ENCODE measurements at places on chromosomes 7 and 10. TPM values are rescaled to one million over a fixed set of nuclear protein-coding genes. Genes with fewer than 3 reads are reported as not detected.
A peak's percentile ranks its signal among the peaks of the same experiment; 100 is the strongest.

DNA sequence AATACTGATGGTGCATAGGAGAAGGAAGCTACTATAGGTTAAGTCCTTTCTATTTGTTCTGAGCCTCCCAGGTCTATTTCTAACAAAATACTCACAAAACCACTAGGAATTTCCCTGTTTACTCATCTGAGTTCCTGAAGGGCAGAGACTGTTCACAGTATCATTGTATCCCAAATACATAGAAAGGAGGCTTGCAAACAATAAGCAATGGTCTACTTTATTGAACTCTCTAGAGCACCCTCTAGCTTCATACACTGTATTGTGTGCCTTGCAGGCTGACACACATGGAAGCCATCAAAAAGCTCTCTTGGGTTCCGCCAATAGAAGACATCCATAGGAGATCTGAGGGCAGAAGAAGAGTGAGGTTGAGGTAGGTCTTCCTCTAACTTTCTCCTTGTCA lies 826.1 kb downstream of the GRM8 start:
- no peak for DNase-seq

Gene PTN
- 14.3 TPM for total RNA-seq

Gene PNLIP
- not detected for total RNA-seq

DNA sequence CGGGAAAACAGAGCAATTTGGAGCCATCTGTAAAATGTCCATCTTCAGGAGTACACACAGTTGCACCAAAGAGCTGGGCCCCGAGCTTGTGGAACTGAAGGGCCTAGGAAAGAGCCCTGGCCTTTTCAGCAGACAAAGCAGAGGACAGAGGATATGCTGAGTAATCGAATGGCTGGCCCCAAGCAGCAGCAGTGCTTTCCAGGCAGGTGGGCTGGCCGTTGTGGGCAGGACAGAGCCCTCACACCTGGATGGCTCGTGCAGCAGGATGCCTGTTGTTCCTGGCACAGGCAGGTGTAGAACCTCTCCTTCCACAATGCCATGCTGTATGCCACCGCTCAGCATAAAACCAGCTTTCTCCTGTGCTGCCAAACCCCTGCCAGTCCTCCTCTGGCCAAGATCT lies 32.5 kb upstream of the TNS3 start:
- DNase-seq: no peak

DNA sequence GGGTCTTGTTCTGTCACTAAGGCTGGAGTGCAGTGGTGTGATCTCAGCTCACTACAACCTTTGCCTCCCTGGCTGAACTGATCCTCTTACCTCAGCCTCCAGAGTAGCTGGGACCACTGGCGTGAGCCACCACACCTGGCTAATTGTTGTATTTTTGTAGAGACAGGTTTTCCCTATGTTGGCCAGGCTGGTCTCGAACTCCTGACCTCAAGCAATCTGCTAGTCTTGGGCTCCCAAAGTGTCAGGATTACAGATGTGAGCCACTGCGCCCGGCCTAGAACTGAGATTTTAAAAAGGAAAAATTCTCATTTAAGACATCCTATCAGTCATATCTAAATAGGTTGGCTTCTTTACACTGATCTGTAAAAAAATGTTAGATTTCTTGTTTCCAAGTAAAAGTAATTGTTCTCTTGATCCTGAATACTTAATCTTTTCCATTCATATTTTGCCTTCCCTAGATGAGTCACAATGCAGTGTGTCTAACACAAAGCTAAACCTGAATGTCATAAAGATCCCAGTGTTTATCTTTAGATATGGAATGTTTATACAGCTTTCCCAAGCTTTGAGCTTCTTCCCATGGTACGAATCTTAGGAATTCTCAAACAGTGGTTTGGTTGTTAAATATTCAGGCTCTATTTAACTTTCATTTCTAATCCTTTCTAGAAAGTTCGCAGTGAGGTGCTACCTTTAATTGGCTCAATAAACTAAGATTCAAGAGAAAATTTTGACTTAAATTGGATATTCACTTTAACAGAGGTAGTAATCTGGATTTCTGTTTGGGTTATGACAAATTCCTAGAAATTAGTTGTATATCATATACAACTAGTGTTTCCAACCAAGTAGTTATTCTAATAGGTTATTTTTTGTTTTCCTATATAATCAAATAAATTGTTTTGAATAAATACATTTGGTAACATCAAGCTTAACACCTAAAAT lies 12.1 kb upstream of the LAMB1 start:
- no peak for DNase-seq

- DNase-seq: no peak
Observed at GRCh38 chr10:73478636-73479035, 17.2 kb downstream of the PPP3CB start.

GRCh38 chr7:155468785-155469148 lies 10.8 kb downstream of the EN2 start:
- no peak for DNase-seq

Gene HIPK2
- 103 TPM for total RNA-seq

Gene FGFBP3
- total RNA-seq: 0.27 TPM

DNA sequence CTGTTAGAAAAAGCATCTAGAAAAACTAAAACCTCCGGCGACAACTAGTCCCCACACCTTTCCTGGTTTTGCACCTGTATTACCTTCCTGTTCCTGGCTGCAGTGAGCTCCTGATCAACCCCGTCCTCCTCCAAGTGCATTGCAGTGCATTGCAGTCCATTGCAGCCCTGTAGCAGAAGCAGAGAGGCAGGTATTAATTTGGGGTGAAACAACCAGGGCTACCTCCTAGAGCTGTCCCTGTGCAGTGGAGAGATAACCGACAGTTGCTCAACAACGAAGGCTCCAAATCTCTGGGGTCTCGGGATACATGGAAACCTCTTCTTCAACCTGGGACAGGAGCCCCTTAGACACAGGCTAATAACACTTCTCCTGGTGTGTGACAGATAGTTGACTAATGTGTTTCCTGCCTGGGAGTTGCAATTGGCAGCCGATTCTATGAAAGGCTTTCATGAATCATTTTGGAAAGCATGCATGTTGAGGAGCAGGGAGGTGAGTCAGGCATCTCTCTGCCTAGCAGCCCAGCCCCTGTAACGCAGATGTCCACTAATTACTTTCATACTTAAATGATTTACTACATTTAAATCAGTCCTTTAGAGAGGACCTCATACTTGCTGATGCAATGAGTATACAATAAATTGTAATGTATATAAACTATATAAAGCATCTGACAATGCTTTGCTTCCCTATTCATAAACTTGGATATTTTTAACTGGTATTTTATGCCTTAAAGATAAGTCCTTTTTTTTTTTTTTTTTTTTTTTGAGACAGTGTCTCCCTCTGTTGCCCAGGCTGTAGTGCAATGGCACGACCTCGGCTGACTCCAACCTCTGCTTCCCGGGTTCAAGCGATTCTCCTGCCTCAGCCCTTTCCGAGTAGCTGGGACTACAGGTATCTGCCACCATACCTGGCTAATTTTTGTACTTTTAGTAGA lies 59.0 kb downstream of the PRR15 start:
- DNase-seq: no peak

- DNase-seq: no peak
Observed at GRCh38 chr10:27998954-27999275, at the start of gene ODAD2. Gene ODAD2 (minus strand): TSS chr10:27999079. CDS start chr10:27995142, 3,937 bp downstream.

Gene DLX5
- total RNA-seq: not detected

DNA sequence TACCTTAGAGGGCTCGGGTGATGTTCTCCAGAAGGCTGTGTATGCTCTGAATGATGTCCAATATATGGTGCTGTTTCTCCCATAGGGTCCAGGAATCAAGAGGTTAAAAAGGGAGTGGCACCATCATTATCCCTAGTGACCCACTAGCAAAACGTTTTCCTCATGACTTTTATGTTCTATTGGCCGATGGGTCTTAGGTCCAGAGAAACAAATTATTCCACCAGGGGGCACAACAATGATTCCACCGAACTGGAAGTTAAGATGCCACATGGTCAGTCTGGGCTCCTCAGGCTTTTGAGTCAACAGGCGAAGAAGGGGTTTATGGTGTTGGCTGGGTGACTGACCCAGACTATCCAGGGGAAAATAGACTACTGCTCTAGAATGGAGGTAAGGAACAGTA lies 256.1 kb downstream of the COBL start:
- DNase-seq: no peak

DNA sequence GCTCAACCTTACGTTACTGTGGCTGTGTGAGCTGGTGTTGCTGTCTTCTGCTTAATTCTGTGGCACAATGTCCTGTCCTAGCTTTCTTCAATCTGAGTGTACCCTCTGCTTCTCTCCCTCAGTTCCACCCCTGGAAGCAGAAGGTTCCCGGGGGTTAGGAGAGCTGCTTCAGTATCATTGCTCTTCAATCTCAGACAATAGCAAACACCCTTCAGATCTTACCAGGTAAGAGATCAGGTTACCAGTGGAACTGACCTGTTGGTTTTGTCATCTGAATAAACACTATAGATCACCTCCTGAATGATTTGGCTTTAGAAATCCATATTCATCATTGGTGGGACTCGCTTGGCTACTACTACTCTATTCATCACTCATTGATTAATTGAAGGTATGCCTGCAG lies 48.4 kb downstream of the DNAJB9 start:
- DNase-seq: no peak

Gene UNCX
- not detected for total RNA-seq

DNA sequence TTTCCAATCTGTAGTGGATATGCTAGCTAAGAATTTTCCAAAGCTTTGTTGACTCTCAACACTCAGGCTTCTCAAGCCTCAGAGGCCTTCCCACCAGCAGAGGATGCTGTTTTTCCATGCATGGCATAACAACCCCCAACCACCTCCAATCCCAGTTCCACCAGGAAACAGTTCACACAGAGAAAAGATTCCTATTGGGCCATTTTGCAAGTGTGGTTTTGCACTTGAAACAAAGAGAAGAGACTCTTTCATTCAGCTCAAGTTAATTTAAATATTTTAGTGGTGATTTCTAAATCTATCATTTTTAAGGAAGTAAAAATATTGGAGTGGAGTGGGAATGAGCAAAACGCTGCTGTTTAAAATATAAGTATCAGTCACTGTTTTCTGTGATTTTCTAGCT lies 105.6 kb upstream of the COL1A2 start:
- peak; percentile 42 for DNase-seq

GRCh38 chr7:137810248-137810647 lies 36.5 kb downstream of the DGKI start:
- DNase-seq: no peak

Gene PSD
- total RNA-seq: 0.50 TPM

Gene CTAGE15
- 0.15 TPM for total RNA-seq

DNA sequence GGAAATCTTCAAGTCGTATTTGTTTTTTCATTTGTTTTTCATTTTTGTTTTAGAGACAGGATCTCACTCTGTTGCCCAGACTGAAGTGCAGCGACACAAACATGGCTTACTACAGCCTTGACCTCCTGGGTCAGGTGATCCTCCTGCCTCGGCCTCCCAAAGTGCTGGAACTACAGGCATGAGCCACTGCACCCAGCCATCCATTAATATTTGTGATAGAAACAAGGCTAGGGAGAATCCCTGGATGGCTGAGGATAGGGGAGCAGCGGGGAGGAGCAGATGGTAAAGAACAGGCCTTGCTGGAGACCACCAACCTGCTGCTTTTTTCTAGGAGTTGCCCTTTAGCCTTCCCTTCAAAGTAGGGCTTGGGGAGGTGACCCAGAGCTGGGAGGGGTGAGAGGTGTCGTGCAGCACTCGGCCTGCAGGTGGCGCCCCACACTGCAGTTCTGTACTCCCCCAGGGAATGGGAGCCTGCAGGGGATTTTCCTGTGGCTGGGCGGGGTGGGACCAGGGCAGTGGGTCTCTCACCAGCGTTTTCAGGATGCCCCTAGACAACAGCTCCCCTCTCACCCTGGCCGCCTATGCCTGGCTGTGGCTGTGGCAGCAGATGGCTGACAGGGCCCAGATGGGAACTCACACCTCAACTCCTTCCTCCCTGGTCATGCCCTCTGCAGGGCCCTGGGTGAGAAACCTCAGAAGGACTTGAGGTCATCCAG lies 12.6 kb upstream of the CDH23 start:
- DNase-seq: peak; percentile 85

- no peak for DNase-seq
Observed at GRCh38 chr7:1238931-1239802, 6.5 kb downstream of the UNCX start.

- no peak for DNase-seq
Observed at GRCh38 chr10:71466330-71466729, 69.6 kb downstream of the CDH23 start.

DNA sequence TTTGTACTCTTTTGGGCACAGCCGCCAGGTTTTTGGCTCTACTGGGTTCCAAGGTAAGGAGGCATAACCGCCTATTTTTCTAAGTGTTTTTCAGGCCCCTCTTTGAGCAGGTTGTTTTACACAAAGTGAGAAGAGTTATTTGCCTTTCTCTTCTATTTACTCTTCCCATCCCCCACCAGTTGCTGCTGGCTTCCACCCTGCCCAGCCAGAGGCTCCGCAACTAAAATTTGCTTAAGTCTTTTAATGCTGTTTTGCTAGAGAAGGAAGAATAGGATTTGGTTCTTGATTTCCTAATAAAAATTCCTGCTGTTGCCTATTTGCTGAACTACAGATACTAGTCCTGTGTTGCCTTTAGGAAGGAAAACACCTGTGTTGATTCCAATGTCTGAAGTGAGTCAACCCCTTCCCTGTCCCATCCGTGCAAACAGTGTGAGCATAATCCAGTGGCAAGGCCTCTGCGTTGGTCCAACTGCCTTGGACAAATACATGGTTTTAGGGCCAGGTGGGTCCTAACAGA lies 1.9 kb downstream of the PLA2G12B start:
- DNase-seq: no peak

Gene ASNS
- 7.5 TPM for total RNA-seq

- DNase-seq: no peak
Observed at GRCh38 chr7:121557034-121557892, 161.2 kb upstream of the FAM3C start.

Gene ZNF485
- 1.1 TPM for total RNA-seq

DNA sequence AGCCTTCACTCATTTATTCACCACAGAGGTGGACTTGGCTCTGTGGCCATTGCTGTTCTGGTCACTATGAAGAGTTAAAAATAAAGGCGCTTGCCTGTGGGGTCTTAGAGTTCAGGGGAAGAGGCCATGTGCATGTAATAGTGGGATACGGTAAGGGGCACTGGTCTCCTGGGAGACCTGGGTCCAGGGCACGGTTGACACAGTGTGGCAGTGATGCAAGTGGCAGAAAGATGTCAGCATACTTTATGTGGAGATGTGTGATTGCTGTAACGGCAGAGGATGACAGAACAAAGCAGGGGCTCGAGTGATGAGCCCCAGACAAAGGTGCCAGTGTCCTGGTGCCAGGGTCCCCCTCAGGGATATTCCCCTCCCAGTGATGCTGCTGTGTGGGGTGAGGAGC lies 8.6 kb downstream of the ZSCAN25 start:
- no peak for DNase-seq

GRCh38 chr10:89414146-89414878 lies at the start of gene IFIT5:
Gene IFIT5 (plus strand): TSS chr10:89414568. CDS start chr10:89414799, 231 bp downstream.
- DNase-seq: peak; percentile 88

Gene C7orf57
- total RNA-seq: not detected

Gene SLC18A3
- total RNA-seq: not detected

Gene XRCC2
- total RNA-seq: 0.67 TPM

DNA sequence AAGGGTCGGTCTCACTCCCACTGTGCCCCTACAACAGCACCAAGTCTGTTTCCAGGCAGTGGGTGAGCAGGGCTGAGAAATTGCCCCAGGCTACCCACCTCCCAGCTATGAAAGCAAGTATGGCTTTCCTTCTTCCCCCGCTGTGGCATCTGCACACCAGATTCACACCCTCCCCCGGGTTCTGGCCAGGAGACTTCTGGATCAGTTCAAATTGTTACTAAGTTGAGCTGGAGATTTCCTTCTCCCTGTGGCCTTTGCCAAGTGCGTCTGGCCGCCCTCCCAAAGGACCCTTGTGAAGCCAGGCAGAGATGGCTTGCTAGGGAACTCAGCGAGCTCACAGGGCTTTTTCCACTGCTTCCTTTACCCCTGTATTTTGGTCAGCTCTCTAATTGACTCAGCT lies 555.4 kb downstream of the SH2D4B start:
- DNase-seq: no peak
